ENCODE measurements at places on chromosomes 3 and 15.

- DNase-seq: no peak
These were observed 223.4 kb upstream of the GADL1 start for GRCh38 chr3:31117854-31118253.

GRCh38 chr3:175192536-175192935 lies 333.4 kb downstream of the NAALADL2 start:
- DNase-seq: no peak

DNA sequence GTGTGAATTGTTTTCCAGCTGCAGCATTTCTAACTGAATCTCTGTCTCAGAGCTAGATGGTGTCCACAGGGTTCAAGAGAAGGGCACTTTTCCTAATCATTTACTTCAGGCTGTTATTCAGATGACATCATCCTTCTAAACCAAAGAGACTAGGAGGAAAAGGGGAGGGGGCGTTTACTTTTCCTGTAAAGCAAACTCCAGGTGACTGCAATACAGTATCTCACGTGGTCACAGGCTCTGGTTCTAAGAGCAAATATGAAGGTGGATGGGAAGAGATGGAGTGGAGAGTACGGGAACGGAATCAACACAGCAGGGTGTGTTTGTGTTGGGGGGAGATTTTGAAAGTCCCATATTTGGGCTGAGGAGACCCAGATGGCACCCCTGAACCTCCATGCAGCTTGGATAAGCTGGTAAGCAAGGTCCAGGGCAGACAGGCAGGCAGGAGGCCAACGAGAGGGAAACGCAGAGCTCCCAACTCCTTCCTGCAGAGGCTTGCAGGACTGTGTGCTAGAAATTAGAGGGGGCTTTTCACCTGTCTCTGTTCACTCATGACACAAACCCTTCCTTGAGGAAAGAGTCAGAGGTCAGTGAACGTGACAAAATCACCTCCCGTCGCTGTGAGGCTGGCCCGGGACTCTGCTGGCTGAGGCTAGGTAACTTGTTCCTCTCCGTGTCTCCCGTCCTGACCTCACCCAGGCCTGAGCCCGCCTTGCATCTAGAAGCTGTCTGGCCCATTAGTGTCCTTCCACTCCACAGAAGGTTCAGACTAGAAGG lies 151.2 kb downstream of the OPA1 start:
- DNase-seq: no peak

DNA sequence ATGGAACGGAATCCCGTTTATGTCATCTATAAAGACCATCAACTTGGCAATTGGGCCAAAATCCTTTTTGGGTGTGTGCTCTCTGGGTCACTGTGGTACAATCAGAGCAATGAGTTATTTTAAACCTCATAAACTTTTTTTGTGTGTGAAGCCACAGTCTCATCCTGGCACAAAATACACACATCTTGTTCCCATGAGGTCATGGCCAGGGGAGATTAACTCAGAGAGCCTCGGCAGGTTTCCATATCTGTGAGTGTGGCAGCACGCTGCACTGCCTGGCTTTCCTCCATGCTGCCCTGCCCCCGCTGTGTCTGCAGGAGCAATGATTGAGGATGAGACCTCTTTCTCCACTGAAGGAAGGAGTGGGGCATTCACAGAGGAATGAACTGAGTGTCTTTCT lies 54.0 kb upstream of the DLG1 start:
- DNase-seq: no peak

- DNase-seq: peak; percentile 92
These were observed at the start of gene FHIT for GRCh38 chr3:61251174-61251972. FHIT (minus strand) TSS chr3:61251452.

- DNase-seq: no peak
These were observed 128.6 kb upstream of the IQSEC1 start for GRCh38 chr3:13201851-13202250.

- no peak for DNase-seq
These were observed 47.1 kb upstream of the CADPS start for GRCh38 chr3:62922326-62922725.

DNA sequence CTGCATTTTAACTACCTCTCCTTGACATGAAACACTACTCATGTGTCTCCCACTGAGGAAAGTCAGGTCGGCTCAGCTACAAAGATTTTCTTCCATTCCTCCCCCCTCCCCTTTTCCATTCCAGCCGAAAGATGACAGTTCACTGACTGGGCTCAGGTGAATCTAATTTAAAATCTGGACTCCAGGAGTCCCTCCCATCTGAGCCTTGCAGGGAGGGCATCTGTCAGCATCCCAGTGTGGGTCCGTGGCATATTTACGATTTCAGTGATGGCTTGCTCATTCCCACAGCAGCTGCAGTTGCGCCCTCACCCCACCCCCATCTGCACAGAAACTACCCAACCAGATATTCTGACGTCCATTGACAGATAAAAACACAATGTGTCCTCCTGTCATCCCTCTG lies 153.7 kb upstream of the ARRDC4 start:
- DNase-seq: no peak

DNA sequence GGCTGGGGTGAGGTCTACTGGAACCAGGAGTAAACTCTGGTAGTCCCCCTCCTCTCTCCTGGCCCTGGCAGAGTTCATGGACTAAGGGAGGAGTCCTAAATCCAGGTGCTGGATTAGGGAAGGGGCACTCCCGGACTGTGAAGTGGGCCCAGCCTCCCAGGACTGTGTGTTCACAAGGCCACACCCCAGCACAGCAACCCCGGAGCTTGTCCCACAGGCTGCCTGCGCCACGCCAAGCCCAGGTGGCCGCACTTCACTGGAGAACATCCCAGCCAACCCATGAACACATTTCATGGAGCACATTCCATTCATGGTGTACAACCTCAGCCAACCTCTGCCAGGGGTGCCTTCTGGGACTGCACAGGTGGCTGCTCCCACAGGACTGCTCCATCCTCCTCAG lies 8.2 kb downstream of the ARPIN start:
- DNase-seq: no peak

All from B cell (primary cell).